ENCODE measurements at places on chromosomes 12 and 14. TPM values are rescaled to one million over a fixed set of nuclear protein-coding genes. Genes with fewer than 3 reads are reported as not detected.

Gene MYRFL
- total RNA-seq: not detected

Gene ADAM21
- not detected for total RNA-seq

Gene FBXO33
- 8.7 TPM for total RNA-seq

Gene INHBE
- 0.20 TPM for total RNA-seq

Gene RBMS2
- total RNA-seq: 18.4 TPM

Gene LRRK2
- 2.5 TPM for total RNA-seq

Gene ZBTB39
- total RNA-seq: 6.4 TPM

Gene PRPH
- total RNA-seq: 0.83 TPM

Gene TAS2R20
- not detected for total RNA-seq

Gene OR4Q2
- not detected for total RNA-seq

Gene ACVRL1
- total RNA-seq: 0.30 TPM

Gene KRT75
- total RNA-seq: 0.26 TPM

Gene AHNAK2
- total RNA-seq: 221 TPM

Gene CD4
- not detected for total RNA-seq

Gene KRT72
- not detected for total RNA-seq

Gene NEK9
- 38.4 TPM for total RNA-seq

Gene C14orf180
- total RNA-seq: not detected

Gene MIP
- not detected for total RNA-seq

Gene FAM186B
- 0.08 TPM for total RNA-seq

Gene SIX4
- 4.6 TPM for total RNA-seq

Gene MYO1H
- total RNA-seq: not detected

Gene AGAP2
- 0.14 TPM for total RNA-seq

Gene UTP20
- total RNA-seq: 17.9 TPM

Gene SLC25A47
- total RNA-seq: not detected
